ENCODE measurements at places on chromosomes 16 and 17.

- no peak for DNase-seq
Observed at GRCh38 chr16:71449020-71449419, 7.2 kb upstream of the TLE7 start.

- no peak for DNase-seq
Observed at GRCh38 chr16:70634861-70635260, 11.5 kb upstream of the IL34 start.

DNA sequence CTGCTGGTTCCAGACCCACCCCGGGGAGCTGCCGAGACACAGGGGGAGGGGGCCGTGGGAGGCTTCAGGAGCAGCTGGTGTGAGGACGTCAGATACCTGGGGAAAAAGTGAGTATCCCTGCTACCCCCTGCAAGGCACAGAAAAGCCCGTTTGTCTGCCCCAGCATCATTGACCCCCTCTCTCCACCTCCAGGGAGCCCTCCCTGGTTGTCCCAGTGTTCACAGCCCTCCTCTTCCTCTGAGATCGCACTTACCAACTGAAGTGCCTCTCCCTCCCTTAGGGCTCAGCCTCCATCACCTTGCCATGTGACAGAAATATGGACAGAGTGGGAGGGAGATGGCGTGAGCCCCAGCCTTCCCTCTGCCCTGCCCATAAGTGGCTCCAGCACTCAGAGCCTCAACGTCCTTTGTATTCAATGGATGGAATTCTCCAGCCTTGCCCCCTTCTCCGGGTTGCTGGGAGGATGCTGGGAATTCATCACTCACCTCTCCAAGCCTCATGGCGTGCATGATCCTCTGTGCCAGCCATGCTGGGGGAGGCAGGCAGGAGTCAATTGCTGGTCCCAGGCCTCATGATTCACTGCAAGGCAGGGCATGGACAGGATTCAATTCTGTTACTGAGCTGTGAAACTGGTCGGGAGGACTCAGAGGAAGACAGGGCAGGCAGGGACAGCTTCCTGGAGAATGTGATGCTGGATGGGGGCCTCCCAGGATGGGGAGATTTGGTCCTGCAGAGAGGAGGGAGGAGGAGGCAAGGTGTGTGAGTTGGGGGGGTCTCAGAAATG, 14.6 kb downstream of the SPNS3 start:
- no peak for DNase-seq

DNA sequence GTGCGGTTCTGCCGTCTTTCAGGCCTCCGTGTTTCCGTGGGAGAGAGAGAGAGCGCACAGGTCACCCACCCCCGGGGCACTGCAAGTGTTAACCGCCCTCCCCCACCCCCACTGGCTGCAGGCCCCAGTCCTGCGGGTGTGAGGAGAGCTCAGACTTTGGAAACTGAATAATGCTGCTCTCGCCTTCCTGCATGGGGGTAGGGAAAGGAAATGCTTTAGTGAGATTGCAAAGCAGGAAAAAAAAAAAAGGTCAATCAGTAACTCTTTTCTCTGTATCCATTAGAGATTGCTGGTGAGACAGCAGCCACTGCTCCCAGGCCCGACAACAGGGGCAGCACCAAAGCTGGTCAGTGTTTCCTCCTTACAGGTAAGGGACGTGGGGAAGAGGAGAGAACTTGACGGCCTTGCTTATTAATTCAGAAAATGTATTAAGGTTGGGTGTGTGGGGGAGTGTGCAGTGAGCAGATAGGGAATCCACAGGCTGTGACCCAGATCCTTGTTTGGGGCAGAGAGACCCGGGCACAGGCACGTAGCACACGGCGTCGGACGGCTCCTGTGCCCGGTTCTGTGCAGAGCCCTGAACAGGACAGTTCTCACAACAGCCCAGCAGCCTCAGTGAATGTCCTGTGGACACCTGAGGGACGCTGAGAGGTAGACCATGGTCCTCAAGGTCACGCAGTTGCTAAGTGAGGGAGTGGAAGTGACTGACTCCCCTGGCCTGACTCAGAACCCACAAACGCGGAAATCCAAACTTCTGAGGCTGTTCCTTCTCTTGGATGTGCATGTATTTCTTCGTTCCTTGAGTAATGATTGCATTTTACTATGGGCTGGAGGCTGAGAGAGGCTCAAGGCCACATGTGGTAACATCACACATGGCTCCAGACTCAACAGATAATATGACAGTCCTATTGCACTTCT, 156.5 kb downstream of the FOXL1 start:
- no peak for DNase-seq

DNA sequence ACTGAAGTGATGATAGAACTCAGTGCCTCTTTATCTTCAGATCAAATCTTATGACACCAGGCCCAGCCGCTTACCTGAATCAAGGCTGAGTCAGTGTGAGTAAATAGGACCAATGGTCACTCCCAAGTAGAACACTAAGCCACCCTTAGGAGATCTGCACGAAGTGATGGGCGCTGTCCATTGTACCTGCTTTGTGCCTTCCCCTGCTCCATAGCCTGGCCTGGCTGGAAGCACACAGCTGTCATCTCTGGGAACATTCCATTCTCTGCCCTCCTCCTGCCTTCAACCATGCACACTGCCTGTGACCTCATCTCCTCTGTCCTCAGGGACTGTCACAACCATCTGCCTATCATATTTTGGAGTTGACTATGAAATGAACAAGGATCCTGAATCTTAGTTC, 279.5 kb upstream of the ASIC2 start:
- no peak for DNase-seq

GRCh38 chr17:70629902-70630301, 460.6 kb downstream of the KCNJ2 start:
- DNase-seq: no peak

- no peak for DNase-seq
Observed at GRCh38 chr17:1491443-1492248, 840 bp downstream of the MYO1C start.
